Hepatic stellate cell (primary cell): ENCODE measurements at places on chromosomes 12 and 14.
A peak's percentile ranks its signal among the peaks of the same experiment; 100 is the strongest.

GRCh38 chr14:105852378-105853088 lies 326.1 kb downstream of the TMEM121 start:
- DNase-seq, result no peak

- DNase-seq, result no peak
Measured at GRCh38 chr12:53152390-53152789, 28.1 kb upstream of the ZNF740 start.

DNA sequence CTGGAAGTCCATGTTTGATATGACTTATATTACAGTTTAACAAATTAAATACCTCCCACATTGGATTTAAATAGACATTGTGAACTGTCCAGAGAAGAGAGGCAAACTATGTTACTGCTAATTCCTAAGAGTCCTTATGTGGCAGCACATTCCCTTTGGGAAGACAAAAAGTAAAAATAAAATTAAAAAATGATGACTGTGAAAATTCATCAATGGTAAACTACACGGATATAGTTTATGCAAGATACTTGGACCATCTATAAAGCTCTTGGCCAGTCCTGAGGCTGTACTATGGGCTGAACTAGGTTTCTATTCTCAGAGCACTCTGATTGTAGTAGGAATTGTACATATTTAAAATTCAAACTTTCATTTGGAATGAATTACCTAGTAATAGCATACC lies 206.4 kb downstream of the LRRK2 start:
- DNase-seq, result no peak

DNA sequence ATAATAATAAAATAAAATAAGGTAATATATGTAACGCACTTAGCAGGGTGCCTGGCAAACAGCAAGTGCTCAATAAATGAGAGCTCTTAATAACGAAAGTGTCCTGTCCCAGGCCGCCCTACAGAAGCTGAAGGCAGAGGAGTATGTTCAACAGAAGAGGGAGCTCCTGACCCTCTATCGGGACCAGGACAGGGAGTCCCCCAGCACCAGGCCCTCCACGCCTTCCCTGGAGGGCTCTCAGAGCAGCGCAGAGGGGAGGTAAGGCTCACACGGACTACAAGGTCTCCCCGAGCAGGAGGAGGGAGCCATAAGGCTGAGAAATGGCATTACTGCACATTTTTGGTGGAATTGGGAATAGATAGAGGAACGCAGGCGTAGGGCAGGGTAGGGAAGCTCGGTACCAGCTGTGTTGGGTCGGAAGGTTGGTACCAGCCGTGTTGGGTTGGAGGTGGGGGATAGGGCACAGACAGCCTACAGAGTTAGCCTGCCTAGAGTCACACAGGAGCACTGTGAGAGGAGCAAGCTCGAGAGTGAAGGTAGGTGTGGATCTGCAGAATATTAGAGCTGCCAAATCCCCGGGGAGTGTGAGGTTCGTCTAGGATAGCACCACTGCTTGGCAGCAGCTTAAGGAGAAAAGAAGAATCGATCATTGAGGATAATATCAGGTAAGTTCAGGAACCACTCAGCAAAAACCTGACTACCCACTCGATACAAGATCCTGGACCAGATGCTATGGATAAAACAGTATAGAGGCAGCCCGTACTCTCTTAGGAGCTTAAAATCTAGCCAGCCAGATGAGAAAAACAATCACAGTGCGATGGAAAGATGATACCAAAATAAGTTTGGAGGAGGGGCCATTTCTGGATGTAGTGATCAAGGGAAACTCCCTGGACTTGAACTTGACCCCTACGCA lies 15.3 kb downstream of the TNFRSF1A start:
- peak; percentile 65 for DNase-seq

GRCh38 chr14:35374263-35374712 lies 30.3 kb downstream of the NFKBIA start:
- DNase-seq, result peak; percentile 77

- no peak for DNase-seq
Measured at GRCh38 chr14:93430315-93431035, at the start of gene UNC79. Gene UNC79 (plus strand): TSS chr14:93430939. CDS start chr14:93431030, 91 bp downstream.

GRCh38 chr12:7712841-7713442 lies 1.7 kb downstream of the DPPA3 start:
- no peak for DNase-seq

DNA sequence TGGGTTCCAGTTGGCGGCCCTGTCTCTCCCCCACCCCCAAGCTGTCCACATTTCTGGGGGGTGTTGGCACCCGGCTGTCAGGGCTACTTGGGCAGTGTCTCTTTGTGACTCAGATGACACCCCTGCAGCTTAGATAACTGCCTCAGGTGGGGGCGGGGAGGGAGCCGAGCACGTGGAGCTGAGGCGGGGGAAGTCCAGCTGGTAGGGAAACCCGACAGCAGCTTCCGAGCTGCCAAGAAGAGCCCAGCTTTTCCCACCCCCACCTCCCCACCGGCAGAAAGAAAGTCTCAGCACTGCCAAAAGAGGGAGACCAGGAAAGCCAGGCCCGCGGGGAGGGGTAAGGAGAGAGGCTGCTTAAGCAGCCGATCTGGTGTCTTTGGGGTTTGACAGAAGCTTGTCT lies 1.4 kb downstream of the LRTM2 start:
- no peak for DNase-seq

GRCh38 chr12:13099066-13099843 lies 4.2 kb downstream of the GSG1 start:
- no peak for DNase-seq

- DNase-seq, result no peak
Measured at GRCh38 chr12:75155962-75156361, 53.7 kb downstream of the KCNC2 start.

GRCh38 chr12:108793756-108794441 lies 62.6 kb upstream of the CORO1C start:
- no peak for DNase-seq

DNA sequence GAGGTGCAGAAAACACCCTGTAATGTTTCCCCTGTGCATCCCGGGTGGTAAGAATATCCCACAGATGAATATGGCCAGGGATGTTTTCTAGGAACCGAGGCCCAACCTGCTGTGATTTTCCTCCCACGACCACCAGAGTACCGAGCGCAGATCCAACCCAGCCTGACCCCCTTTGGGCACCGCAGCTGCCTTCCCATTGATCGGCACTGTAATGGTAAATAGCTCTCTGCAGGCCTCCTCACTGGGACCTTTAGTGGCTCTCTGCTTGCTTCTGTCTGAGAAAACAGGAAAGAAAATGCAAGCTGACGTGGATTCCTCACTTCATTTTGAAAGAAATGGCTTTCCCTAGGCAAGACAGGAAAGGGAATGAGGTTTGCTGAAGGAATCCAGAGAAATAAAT lies 2.4 kb upstream of the RAB15 start:
- no peak for DNase-seq

DNA sequence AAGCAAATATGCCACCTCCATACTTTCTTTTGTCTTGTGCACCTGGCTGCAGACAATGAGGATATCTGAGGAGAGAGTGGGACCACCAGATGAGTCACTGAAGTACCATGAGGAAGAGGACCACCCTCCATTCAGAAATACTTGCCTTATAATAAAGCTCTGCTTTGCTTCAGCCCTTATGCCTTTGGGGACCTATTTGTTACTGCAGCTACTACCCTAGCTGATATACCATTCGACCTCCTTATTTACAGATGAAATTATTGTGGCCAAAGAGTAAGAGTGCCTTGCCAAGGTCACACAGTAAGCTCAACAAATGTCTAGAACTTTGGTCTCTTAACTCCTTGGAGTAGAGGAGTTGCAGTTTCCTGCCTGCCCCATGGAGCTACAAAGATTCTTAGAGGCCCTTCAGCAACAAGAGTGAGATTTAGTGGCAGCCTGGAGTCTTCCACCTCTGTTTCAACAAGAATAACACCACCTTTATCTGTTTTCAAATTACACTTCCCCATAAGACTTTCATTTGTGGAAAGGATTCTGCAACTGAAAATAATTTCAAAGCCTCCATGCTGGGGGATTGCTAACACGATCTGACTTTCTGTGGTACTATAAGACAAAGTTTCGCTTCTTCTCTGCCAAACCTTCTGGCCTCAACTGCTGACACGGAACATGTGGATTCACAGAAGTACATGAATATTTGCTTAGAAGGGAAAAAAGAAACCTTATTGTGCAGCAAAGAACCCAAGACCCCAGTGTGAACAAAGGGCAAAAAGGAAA lies 3.6 kb downstream of the CMKLR1 start:
- no peak for DNase-seq

DNA sequence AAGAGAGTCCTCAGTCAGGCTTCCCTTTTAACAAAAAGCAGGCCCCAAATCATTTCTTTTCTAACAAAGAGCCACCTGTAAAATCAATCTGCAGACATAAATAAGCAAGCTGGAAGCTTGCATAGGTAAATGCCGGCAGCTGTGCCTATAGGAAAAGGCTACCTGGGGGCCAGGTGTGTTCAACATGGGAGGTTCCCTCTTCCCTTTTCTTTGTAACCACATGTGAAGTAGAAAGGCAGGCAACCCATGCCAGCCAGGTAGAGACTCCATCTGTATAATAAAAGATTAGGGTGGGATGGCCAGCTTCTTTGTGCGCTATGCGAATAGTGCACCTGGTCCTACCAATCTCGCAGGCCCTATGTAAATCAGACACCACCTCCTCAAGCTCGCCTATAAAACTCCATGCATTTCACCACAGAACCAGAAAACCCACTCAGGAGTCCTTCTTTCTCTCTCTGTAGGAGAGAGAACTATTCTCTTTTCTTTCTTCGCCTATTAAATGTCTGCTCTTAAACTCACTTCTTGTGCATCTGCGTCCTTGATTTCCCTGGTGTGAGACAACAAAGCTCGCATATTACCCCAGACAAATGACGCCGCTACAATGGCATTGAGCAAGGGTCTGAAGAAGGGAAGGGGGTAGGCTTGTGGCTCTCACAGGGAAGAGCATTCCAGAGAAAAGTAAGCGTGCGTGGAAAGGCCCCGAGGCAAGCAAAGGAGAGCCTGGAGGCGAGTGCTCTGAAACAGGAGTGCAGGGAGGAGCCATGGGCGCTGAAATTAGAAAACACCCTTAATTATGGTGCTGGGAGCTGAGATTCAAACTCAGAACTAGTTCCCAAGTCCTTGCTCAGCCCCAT lies 67.2 kb downstream of the TTC9 start:
- DNase-seq, result no peak

GRCh38 chr14:33668066-33668465 lies 282.8 kb downstream of the EGLN3 start:
- no peak for DNase-seq

DNA sequence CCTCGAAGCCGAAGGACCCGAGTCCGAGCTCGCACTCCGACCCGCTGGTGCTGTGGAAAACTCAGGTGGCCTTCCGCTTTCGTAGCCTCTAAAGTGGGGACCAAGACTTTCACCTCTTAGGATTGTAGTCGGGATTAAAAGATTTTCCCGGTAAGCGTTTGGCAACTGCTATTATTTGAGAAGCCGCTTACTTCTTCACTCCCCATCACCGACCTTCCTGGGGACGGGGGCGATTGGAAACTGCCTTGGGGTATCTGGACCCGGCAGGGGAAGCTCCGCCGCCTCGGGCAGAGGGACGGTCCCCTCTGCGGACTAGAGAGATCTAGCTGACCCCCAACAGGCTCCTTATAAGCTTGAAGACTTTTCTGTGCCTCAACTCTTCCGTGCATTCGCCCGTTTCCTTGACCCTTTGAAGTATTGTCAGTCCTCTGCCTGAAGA lies 659 bp downstream of the TRAFD1 start:
- no peak for DNase-seq

- DNase-seq, result no peak
Measured at GRCh38 chr12:33054371-33054770, 157.8 kb upstream of the PKP2 start.

DNA sequence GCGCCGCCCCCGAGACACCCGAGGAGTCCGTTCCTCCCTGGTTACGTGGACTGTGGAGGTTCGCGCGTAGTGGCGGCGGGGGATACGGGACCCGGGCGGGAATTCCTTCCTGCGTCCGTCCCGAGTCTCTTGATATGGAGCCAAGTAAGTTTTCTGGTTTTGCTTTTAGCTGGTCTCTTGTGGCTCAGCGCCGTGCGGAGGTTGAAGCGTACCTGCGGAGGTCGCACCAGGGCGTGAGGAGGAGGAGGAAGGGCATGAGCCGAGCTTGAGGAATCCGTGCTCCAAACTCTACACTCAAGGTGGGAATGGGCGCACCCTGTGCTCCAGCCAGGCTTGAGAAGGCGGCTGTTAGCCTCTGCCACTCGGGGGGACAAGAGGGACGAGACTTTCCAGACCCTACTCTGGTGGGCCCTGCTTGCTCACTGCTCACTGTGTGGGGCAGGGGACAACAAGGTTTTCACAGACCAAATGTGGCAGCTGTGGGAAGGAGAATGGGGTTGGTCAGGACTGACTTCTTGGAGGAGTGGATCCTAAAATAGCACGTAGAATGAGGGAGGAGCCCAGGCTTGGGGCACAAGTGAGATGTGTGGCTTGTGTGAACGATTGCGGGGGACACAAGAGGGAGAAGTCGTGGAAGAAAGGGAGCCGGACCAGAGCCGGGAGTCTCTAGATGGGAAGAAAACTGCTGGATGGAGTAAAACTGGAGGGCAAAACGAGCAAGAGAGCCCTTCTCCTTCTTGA lies 577 bp downstream of the ATG101 start:
- peak; percentile 57 for DNase-seq

DNA sequence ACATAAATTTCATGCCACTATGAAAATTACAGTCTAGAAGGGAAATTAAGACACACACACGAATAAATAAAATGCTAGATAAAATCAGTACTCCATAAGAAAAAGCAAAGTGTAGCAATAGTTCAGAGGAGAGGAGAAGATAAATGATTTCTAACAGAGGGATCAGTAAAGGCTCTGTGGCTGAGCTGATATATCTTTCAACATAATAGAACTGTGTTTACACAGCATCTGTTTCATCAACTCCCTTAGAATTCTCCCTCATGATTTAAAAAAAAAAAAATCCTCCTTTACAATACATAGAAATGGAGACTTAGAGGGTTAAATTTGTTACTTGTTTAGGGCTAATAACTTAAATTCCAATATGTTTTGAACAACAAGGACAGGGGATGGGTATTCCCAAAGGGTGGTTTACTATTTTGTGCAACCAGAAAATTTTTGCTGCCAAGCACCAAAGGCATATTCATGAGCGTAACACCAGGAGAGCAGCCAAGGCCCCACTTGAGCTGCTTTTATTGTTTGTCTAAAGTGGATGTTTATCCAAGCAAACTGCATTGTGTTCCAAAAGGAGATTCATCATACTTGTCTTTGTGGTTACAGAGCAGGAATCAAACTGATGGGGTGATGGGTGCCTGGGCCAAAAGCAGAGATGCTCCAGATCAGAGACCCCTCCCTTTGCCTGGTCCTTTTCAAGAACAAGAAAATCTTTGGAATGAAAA lies 162.7 kb downstream of the BMP4 start:
- DNase-seq, result no peak

- DNase-seq, result no peak
Measured at GRCh38 chr14:79833781-79834180, 377.5 kb downstream of the DIO2 start.

- DNase-seq, result no peak
Measured at GRCh38 chr12:28374556-28374955, 184.3 kb downstream of the CCDC91 start.

- no peak for DNase-seq
Measured at GRCh38 chr12:72547573-72547972, 275.4 kb downstream of the TRHDE start.

DNA sequence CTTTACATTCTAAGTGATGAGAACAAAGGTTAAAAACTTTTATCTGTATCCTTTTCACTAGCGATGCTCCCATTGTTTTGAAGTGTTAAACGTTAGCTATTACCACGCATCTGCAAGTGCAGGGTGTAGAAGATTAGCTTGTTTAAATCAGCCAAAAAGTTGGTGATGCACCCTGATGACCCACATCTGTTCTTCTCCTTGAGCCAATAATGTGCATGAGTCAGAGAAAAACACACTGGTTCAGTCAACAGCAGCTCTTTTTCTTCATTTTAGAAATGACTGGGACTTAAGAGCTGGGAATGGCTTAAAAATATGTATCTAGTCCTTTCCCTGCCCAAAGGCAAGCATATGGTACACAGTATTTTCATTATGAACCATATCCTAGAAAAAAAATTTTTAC lies 323.5 kb upstream of the PDE3A start:
- peak; percentile 19 for DNase-seq
